ENCODE measurements at places on chromosomes 5 and 9.
A peak's percentile ranks its signal among the peaks of the same experiment; 100 is the strongest.

DNA sequence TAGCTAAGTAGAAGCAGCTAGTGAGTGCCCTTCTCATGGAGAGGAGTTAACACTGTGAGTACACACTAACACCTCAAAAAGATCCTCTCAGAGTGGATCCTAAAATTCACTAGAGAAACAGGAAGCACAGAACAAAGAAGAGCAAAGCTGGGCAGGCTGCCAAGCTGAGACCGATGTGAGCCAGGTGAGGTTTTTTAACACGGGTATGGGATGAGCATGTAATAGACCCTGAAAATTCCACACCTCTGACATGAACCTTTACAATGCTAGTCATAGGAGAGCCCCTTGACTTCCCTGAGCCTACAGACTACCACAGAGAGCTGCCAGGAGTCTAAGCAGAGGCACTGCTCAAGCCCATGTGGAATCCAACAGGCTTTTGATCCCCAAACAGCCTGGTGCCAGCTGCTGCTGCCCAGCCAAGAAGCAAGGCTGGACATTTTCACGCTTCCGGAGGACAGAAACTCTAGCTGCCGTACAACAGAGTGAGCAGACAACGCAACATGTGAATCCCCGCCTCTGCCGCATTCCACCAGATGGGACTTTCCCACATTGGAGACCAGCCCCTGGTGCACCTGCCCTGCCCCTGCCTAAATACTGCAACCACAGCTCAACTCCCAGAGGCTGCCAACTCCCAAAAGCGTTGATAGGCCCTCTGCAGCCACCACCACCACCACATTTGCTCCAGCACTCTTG is 280.8 kb downstream of the CDH10 start:
- DNase-seq = no peak

DNA sequence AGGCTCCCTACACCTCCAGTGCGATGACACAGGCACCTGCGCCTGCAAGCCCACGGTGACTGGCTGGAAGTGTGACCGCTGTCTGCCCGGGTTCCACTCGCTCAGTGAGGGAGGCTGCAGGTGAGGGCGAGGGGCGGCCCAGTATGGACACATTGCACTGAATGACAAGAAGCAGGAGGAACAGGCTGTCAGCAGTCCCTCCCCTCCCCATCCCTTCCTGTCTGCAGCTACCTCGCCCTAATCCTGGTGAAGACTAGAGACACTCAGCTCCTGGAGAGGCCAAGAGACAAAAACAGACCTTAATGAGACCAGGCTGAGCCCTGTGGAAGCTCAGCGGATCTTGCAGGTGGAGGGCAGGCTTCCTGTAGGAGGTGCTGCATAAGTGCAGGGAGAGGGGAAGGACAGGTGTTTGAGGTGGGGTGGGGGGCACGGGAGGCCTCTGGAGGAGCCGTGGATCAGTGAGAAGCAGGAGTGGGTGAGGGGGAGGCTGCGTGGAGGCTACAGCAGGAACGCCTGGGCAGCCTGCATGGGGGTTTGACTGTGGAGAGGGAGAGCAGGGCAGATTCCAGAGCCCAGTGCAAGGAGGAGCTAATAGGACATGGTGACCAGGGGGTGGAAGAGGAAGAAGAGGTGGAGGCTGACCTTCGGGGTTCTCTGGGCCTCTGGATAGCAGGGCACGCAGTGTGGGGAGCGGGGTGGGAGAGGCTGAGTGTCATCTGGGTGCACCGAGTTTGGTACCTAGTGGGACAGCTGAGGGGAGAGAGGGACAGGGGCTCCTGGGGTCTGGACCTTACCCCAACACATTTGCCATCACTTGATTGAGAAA is 30.4 kb downstream of the LAMC3 start:
- DNase-seq = no peak

GRCh38 chr5:171387970-171388815 is 544 bp downstream of the NPM1 start:
- peak; percentile 83 for DNase-seq

DNA sequence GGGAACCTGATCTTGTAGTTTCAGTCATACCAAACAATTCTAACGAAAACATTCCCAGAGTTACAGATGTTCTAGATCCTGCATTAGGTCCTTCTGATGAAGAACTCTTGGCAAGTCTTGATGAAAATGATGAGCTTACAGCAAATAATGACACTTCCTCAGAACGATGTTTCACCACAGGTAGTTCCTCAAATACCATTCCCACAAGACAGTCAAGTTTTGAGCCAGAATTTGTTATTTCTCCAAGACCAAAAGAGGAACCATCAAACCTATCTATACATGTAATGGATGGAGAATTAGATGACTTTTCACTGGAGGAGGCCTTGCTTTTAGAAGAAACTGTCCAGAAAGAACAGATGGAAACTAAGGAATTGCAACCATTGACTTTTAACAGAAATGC is 21.0 kb downstream of the RMI1 start:
- DNase-seq = no peak

GRCh38 chr5:97095318-97095732 is 47.1 kb downstream of the LIX1 start:
- no peak for DNase-seq

GRCh38 chr5:140402258-140403074 is 833 bp downstream of the ANKHD1 start:
- DNase-seq = peak; percentile 39

DNA sequence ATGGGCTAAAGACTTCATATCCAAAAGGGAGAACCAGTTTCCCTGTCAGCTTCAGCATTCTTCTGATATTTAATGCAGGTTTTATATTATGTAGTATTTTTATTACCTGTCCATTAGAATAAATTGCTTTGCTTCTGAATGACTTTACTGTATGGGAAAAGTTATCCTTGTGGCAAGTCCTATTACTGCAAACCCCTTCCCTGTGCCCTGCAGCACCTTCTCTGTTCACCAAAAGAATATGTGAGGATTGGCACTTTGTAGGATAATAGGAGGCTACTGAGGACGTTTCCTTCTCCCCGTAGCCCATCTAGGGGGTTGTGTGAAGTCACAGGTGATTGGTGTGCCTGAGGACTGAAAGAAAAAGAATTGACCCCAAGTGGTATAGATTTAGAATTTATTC is 296.1 kb downstream of the KDM4C start:
- no peak for DNase-seq

- DNase-seq = no peak
Observed at GRCh38 chr5:59090323-59090722, 507.4 kb downstream of the RAB3C start.

GRCh38 chr5:72301557-72301956 is 18.5 kb downstream of the MRPS27 start:
- no peak for DNase-seq

- no peak for DNase-seq
Observed at GRCh38 chr9:90433398-90433941, 209.2 kb downstream of the DIRAS2 start.

DNA sequence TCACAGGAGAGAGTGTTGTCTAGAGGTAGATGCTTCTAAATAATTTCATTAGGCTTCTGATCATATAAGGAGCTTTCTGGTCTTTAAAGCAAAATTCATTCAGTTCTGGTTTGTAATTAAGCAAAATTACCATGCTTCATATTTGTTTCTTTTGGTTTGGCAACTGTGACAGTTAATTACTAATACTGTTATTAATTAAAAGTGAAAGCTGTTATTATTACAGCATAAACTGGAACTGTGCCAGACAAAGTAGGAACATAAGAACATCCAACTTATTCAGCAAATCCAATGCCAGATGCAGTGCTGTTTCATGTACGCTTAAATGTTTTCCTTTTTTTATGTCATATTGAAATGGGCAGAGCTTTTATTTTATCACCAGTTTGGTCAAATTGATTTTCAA is 70.4 kb upstream of the DAB2 start:
- no peak for DNase-seq

DNA sequence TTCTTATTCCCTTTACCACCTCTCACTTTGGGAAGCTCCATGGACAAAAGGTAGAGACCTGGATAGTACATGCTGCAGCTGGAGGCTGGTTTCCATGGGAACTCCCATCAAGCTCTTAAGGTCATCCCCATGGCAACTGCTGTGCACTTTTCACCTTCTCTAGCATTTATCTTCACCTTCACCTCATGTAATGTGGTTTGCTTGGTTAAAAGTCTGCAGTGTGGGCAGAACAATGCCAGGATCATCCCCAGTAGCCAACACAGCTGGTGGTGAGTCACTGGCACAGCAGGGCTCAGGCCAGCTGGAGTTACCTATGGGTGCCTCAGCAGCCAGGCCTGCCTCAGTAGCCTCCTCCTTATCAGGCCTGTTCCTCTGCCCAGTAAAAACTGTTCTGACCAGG is 210.5 kb downstream of the GRIA1 start:
- DNase-seq = no peak

DNA sequence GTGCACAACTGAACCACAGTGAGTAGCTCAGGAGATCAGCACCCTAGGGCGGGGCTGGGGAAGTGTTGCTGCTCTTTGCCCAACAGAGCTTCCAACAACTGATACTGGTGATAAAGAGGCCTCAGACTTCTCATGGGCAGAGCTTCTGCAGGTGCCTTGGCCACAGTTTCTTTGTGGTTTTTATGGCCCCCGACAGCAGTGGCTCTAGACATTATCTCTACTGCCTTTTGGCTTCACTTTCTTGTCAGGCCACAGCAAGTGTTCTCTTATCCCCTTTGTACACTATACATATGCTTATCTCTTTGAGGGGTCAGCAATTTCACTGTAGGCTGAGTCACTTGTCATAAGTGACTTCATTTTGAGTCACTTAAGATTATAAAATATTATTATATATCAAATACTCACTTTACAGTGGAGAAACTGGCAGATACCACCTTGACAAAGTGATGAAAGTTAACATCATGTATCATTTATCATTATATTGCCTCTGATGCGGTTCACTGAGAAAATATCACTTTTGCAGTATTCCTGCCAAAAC is 90.9 kb upstream of the COX7C start:
- no peak for DNase-seq

GRCh38 chr5:143920772-143921171 is 108.8 kb downstream of the HMHB1 start:
- no peak for DNase-seq

- no peak for DNase-seq
Observed at GRCh38 chr5:121088341-121088740, 624.2 kb downstream of the PRR16 start.

GRCh38 chr5:39717176-39717897 is 292.6 kb upstream of the DAB2 start:
- DNase-seq = no peak

Measured in CD4-positive, alpha-beta T cell treated with Interleukin-17A for 4 hours (primary cell).